Stimulated activated CD8-positive, alpha-beta memory T cell treated with anti-CD3 and anti-CD28 coated beads, Interleukin-15, amount 100 ng/mL, for 48 hours (primary cell): ENCODE measurements at places on chromosomes 2 and 18.

- DNase-seq, result no peak
Observed at GRCh38 chr2:39942950-39943349, 163.9 kb upstream of the THUMPD2 start.

- DNase-seq, result no peak
Observed at GRCh38 chr2:239723486-239724193, 301.5 kb downstream of the NDUFA10 start.

DNA sequence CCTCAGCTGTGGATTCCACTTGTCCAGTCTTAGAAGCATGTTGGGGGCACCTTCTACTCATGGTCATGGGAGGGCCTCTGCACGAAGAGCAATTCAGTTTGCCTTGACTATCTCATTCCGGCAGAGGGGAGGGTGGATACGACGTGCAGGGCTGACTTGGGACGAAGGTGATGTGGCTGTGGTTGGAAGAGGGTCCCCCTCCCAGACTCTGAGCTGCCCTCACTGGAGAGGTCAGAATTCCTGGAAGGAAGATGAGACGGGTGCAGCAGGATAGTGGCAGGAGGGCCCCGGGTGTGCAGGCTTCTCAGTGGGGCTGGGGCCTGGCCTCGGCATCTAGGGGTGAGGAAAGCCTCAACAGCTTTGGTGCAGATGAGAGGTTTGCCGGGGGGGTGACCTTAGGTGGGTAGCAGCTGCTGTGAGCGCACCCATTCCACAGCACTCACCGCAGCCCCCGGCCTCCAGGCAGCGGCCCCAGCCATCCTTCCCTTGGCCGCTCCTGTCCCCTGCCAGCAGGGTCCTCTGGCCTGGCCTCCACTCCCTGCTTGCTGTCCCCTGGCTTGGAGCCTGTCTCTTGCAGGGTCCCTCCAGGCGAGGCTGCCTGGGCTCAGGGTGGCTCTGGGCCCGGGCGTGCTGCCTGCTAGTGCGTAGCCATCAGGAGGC is 3.2 kb downstream of the RNPEPL1 start:
- DNase-seq, result no peak

DNA sequence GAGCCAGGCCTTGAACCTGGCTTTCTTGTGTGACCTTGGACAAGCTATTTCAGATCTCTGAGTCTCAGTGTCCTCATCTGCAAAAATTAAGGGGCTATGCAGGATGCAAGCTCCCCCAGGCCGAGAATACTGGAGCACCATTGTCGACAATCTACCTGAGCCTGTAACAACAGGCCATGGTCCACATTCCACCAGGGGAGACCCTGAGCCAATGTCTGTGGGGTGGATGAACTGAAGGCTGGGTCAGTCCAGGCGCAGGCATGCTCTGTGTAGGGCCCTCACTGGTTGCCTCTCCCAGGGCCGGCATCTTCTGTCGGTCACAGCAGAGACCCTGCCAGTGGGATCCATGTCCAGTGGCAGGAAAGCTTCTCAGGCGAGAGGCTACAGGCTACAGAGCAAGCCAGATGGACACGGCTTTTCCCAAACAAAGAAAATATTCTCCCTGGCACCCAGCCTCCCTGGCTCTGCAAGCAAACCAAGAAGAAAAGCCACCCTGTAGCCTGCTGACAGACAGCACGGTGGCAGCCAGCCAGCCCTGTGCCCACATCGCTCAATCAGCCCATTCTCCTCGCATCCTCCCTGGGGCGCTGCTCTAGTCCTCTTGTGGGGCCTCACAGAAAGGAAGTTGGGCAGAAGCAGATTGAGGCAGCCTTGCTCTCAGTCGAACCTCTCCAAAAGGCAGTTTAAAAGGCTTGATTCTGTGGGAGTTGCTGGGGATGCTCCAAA is 48.7 kb upstream of the FZD7 start:
- no peak for DNase-seq

GRCh38 chr2:100739735-100740432 is 80.1 kb upstream of the NPAS2 start:
- no peak for DNase-seq

DNA sequence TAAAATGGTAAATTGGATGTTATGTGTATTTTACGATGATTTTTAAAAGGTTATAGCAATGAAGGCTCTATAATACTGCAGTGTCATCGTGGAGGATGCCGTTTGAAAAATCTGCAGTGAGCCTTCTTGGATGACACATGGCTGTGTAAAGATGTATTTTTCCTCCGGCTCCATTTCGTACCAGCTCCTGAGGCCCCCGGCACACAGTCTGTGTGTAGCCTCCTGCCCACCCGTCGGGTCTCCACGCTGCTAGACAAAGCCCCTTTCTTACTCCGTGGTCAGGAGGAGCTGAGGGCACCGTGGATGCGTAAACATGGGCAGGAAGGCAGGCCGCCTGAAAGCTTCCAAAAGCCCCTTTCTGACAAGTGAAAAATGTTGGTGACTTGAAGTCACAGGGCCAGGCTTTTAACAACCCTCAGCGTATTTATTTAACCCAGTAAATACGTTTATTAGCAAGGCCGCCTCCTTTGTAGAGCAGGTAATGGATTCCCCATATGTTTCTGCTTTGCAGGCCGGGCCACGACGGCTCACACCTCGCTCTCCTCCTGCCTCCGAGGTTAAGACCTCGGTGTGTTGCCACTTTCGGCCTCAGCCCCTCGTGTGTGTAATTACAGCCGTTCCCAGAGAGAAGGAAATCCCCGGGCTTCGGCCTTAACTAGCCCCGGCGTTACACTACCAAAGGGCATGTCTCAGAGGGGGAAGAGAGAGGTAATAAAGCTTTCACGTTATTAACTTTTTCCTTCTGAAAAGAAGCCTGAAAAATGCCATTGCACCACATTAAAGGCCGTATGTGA is 72.8 kb downstream of the DDX1 start:
- DNase-seq, result no peak

- DNase-seq, result no peak
Observed at GRCh38 chr18:332007-332406, 64.2 kb upstream of the THOC1 start.

DNA sequence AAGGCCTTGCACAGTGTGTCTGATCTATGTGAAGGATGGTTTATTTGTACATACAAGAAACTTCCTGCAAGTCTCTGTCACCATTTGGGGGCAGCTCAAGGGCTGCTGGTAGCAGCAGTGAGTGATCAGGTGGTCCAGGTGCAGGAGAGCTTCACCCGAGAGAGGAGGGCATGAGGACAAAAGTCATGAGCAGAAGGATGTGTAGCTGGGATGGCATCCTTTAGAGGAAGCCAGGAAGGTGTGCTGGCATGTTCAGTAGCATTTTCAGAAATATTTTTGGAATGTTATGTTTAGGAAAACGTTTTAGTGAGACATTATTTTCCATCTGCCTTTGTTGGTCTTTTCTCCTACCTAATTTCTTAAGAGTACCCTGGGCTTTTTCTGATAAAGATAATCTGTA is 31.9 kb downstream of the VWA3B start:
- DNase-seq, result no peak

DNA sequence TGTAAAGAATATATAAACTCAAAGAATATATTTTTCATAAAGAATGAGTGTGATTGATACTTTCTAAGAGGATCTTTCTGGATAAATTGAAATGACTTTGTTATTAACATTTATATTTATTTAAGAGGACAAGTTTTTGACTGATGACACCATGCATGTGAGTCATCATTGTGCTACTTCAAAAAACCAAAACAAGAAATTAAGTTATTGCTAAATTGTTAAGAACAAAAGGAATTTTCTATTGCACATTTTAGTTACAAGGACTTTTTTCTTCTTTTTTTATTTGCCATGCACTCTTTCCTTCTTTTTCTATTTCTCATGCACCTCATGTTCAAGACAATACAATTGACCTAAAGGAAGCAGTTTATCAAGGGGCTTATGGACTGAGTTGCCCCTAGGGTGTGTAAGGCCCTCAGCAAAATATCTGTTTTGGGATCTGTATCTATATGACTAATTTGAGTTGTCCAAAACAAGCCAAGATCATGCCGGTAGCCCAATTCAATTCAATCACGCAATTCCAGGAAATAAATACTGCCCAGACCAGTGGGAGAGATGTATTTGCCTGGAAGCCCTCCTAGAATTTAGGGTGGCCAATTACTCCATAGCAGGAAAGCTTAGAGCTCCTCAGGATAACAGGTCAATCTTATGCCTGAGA is 654.3 kb downstream of the METTL4 start:
- DNase-seq, result no peak

DNA sequence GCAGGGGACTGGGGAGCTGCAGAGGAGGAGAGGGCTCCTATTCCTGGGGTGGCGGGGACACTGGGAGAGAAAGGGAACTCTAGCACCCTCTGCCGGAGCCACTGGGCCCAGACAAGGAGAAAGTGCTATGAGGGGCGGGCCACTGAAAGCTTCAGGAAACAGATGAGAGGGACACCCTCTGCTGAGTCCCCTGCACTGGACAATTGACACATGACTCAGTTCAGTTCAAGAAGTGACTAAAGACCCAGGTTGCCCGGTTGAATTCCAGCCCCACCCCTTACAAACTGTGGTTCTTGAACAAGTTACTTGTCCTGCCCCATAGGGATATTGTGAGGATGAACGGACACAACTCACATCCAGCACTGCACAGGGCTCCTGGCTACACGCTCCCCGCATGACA is 5.0 kb downstream of the RUFY4 start:
- DNase-seq, result no peak

DNA sequence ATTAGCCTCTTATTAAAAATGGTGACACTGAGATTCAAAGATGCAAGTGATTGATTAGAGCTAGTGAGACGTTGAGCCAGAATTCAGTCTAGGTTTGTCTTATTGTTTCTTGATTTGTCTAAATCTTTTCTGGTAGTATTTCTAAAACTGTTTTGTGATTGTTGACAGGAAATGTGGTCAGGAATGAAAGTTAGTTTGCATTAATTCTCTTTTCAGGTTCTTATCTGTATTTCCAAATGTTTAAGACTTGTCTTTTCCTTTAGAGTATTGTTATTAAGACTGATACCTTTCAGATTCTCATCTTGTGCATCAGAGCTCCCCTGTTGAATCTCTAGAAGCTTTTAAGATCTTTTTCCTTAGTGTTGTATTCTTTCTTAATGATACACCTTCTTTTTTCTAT is 89.3 kb downstream of the MBD5 start:
- no peak for DNase-seq

DNA sequence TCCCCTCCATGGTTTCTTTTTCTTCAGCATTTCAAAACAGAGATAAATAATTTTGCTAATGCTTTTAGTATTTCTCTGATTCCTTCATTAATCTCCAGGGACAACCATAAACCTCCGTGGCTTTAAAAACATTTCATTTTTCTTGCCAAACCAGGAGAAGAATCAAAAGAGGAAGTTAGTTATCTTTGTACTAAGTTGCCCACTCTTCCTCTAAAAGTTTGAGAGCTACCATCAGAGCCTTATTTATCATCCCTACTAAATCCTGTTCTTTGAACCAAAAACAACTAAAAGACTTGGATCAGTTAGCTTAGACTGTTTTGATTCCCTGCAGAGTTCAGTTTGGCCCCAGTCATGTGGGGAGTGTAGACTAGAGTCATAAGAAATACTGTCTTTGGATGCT is 208.4 kb downstream of the SETBP1 start:
- DNase-seq, result no peak

DNA sequence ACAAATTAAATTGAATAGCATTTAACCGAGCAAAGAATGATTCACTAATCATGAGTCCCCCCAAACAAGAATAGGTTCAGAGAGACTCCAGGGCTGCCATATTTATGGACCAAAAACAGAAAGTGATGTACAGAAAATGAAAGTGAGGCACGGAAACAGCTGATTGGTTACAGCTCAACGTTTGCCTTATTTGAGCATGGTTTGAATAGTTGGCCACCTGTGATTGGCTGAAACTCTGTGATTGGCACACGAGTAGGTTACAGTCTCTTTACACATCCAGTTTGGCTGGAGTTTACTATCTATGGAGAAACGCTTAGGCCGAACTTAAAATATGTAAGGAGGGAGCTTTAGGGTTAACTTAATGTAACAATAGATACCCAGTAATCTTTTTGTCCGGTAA is 27.0 kb upstream of the DPYSL5 start:
- no peak for DNase-seq

- DNase-seq, result no peak
Observed at GRCh38 chr2:9307535-9307934, 100.9 kb downstream of the ASAP2 start.

DNA sequence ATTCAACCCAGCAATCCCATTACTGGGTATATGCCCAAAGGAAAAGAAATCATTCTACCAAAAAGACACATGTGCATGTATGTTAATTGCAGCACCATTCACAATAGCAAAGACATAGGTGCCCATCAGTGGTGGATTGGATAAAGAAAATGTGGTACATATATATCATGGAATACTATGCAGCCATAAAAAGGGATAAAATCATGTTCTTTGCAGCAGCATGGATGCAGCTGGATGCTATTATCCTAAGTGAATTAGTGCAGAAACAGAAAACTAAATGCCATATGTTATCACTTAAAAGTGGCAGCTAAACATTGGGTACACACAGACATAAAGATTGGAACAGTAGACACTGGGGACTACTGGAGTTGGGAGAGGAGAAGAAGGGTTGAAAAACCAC is 82.2 kb downstream of the MYO3B start:
- no peak for DNase-seq

DNA sequence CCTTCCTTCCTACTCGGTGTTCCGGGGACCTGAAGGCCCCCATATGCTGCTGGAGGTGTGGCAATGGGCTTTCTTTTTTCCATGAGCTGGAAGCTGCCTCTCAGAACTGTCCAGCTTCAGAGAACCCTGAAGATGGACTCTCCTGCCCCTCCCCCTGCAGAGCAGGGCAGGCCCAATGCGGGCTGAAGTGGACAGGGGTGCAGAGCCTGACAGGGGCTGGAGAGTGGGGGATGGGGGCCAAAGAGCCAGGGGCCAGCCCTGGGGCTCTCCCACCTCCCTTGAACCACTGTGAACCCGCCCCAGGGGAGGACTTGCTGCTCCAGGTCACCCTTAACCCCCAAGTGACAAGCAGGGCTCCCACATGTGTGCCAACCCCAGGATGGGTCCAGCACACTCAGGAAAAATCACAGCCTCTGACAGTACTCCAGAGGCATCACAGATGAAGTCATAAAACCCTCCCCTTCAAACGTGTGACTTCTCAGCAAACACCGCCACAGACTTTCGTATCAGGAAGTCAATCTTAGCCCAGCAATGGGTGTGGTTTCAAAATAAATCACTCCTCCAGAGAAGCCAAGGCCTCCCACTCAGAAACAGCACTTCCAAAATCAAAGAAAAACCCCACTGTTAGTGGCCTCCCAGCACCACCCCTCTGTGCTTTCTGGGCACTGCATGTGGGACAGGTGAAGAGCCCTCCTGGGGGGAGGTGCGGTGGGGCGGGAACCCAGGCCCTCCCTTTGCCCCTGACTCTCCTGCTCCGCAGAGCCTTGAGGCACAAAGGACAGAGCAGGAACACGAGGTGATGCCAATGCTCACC is 135.8 kb downstream of the HDAC4 start:
- peak; percentile 46 for DNase-seq

GRCh38 chr2:60840880-60841279 is 40.5 kb upstream of the REL start:
- no peak for DNase-seq

GRCh38 chr2:6506361-6506794 is 359.3 kb downstream of the CMPK2 start:
- no peak for DNase-seq

- DNase-seq, result no peak
Observed at GRCh38 chr2:237725661-237726060, 72.9 kb upstream of the RBM44 start.

GRCh38 chr2:74447230-74447999 is 5.7 kb upstream of the RTKN start:
- no peak for DNase-seq
